Adrenal gland (tissue), 19 donors: ENCODE measurements at places on chromosomes 1 and 21.

- DNase-seq: no peak
Observed at GRCh38 chr1:10051656-10052055, 18.9 kb downstream of the UBE4B start.

DNA sequence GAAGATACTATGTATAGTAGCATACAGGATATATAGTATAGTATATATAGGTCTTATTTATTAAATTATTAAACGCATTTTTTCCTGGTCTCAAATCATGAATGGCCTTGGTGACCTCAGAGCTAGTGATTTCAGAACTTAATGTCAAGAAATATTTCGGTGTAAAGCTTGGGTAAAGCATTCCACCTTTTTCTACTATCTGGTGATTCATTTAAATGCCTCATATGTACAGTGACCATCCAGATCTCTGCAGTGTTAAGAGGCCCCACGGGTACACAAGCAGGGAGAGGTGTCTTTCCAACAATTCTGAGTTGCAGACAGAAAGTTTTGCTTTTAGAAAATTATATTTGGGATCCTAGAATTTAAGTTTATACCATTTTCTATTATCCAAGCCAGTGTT lies 626.5 kb downstream of the PTPRC start:
- no peak for DNase-seq

- DNase-seq: no peak
Observed at GRCh38 chr1:66532214-66532613, 1.7 kb upstream of the SGIP1 start.

GRCh38 chr1:163250382-163250974 lies 47.8 kb upstream of the RGS5 start:
- DNase-seq: no peak

DNA sequence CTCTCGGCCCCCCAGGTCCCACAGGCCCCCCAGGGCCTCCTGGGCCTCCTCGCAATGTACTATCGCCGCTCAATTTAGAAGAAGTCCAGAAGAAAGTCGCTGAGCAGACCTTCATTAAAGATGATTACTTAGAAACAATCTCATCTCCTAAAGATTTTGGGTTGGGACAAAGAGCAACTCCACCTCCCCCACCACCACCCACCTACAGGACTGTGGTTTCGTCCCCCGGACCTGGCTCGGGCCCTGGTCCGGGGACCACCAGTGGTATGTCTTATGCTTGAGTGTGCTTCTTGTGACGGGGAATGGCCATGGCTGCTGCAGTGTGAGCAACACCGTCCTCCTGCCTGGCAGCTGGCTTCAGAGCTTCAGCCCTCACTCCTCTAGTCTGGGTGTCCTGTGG lies 70.2 kb upstream of the DYNLT5 start:
- DNase-seq: no peak

- no peak for DNase-seq
Observed at GRCh38 chr1:238119060-238119459, 228.3 kb upstream of the ZP4 start.

GRCh38 chr1:60662486-60663044 lies 419.8 kb upstream of the NFIA start:
- DNase-seq: no peak

DNA sequence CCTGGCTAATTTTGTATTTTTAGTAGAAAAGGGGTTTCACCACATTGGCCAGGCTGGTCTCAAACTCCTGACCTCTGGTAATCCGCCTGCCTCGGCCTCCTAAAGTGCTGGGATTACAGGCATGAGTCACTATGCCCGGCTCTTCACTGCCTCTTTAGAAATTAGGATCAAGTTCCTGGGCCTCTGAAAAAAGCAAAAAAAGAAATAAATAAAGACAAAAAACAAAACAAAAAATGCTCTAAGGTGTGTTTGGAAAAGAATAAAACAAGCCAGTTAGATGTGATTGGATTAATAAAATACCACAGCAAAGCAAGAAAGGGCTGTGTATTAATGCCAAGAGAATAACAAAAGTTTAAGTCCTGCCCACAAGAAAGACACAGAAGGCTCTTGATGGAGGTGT lies 4.2 kb upstream of the ABCB10 start:
- peak; percentile 14 for DNase-seq

GRCh38 chr1:15526021-15526489 lies 593 bp upstream of the DNAJC16 start:
- DNase-seq: no peak

DNA sequence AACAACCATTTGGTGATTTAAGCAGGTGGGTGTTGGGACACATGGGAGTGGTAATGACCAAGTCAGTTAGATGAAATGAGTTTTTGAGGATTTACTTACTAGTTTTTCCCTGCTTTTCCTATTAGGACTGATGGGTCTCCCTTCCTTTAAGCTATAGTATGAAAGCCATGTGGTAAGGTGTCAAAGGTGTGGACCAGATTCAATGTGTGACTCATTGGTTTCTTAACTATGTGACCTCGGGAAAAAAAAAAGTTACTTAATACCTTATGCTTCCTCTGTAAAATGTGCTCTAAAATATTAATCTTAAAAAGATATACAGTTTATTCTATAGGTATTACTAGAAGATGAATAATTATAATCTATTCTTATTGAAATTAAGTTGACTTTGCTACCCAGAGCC lies 93.7 kb downstream of the DUSP10 start:
- DNase-seq: no peak

DNA sequence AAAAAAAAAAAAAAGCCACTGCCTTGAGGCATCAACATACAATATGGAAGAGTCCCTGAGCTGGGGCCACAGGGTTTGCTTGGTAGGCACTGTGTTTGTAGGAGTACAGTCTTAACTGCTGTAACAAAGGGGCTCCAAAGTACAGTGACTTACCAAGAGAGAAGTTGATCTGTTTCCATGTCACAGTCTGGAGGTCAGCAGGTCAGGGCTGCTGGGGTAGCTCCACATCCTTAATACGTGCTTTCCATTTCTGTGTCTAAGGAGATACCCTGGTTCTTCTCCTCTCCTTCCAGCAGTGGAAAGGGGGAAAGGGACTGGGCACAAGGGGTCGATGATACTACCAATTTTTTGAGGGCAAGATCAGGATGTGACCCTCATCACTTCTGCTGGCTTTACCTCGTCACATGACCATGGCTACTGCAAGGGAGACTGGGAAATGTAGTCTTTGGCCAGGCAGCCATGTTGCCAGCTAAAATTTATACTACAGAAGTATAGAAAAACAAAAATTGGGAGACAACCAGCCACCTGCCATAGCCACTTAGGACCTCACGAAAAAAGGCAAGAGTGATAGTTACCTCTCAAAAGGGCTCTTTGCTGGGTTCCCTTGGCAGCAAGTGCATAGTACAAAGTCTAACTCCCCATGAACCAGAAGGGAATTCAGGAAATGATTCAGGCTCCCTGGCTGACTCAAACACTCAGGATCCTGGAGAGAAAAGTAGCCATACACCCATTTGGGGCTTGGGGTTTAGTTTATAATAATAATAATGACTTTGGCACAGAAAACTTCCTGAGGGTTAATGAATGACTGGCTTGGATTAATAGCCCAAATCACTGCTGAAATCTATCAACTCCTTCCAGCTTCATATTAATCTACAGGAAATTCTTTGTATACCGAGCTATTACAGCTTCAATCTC lies 52.7 kb upstream of the ATP5PO start:
- DNase-seq: no peak

DNA sequence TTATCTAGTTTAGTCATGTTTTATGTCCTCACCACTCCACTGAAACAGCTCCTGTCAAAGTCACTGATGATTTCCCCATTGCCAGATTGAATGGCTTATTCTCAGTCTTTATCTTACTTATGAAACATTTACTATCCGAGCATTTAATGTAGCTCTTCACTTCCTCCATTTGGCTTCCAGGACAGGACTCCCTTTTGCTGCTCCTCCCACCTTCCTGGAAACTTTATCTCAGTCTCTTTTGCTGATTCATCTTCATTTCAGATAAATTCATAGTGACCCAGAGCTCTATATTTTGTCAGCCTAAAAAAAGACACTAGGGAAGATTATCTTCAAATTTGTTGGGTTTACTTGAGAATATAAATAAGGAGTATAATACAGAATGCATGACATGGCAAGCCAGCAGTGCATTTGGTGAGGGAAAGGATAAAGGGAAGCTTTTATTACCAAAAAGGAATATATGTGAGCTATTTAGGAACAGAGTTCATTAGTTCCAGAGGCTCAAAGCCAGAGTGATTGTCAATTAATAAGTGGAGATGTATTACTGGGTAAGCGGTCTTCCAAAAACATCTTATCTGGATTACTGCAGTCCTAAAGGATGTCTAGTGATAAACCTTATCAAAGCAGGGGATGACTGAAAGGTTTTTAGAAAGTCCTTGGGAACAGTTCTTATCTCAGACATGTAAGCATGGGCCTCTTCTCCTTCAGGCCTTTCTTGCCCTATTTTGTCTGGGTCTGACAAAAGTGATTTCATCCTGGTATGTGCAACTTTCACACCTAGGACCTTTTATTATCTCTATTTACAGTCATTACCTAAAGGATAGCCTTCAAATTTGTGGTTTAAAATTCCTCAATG lies 25.6 kb downstream of the IL23R start:
- peak; percentile 31 for DNase-seq

DNA sequence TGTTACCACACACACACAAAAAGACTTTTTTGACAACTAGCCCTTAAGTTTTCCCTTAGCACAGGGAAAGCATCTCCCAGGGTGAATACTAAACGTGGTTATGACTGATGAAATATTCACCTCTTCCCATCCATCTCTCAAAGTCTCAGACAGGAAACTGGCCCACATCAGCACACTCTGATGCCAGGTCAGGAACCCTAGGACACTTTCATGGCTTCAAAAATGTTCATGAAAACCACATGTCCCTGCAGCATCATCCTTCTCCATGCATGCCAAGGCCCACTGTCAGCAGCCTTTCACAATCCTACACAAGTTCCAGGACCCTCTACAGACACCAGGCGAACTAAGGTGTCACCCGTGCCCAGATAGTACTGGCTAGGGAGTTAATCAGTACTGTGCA lies 68.7 kb downstream of the DNTTIP2 start:
- no peak for DNase-seq
